Right ventricle myocardium inferior (tissue), 1 donor: ENCODE measurements at places on chromosomes 4 and X. TPM values are rescaled to one million over a fixed set of nuclear protein-coding genes. Genes with fewer than 3 reads are reported as not detected.
A peak's percentile ranks its signal among the peaks of the same experiment; 100 is the strongest.

RIBC1 gene
- total RNA-seq = 0.62 TPM

ARHGEF38 gene
- not detected for total RNA-seq

GAB3 gene
- total RNA-seq = 12.1 TPM

MMRN1 gene
- total RNA-seq = 3.7 TPM

CASK gene
- total RNA-seq = 16.6 TPM

FRG2 gene
- not detected for total RNA-seq

GAGE12E gene
- total RNA-seq = not detected

NPY1R gene
- total RNA-seq = 0.46 TPM

RBMX gene
- total RNA-seq = 73.5 TPM

- DNase-seq = no peak
Measured at GRCh38 chrX:6384371-6384770, 150.5 kb downstream of the VCX3A start.

DNA sequence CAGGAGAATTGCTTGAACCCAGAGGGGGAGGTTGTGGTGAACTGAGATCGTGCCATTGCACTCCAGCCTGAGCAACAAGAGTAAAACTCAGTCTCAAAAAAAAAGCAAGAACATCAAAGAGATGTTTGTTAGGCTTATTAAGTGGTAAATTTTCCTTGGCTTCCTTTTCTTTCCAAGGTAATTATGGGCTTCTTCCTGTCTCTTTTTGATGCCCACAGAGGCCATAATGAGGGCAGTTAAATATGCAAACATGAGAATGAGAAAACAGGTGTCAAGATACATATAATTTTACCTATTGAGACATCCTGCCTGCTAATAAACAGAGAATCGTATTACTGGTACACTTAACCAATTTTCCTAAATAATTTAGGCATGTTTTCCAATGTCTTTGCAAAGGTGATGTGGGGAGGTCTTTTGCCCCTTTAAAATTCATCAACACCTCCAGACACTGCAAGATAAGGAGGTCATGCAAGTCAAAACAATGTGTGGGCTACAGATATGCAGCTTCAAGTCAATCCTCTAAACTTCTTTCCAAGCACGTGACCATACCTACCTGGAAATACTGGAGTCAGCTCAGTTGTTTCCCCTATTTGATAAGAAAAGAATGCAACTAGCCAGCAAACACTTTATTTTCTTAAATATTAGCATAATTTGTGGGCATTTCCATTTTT is 2.7 kb downstream of the SLC39A8 start:
- no peak for DNase-seq

GRCh38 chr4:121697564-121697963 is 784 bp upstream of the ANXA5 start:
- DNase-seq = no peak

DNA sequence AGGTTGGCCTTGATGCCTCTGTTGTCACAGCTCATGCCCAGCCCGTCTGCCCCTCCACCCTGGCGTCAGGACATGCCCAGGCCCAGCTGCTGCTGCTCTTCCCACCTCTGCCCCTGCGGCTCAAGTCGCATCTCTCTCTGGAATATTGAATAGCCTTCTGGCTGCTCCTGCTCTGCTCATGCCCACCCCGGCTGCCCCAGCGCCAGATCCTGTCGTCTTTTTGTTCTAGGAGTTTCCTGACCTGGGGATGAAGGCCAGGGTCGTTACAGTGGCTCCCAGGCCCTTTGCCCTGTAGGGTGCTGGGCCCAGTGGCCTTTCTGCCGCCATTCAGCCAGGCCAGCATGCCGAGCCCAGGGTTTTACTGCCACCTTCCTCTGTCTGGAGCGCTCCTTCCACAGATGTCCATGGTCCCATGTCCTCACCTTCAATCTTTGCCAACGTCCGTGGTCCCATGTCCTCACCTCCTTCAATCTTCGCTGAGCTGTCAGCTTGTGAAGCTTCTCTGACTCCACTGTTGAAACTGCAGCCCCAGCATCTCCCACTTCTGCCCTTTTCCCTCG is 9.7 kb downstream of the MAEA start:
- peak; percentile 16 for DNase-seq

DNA sequence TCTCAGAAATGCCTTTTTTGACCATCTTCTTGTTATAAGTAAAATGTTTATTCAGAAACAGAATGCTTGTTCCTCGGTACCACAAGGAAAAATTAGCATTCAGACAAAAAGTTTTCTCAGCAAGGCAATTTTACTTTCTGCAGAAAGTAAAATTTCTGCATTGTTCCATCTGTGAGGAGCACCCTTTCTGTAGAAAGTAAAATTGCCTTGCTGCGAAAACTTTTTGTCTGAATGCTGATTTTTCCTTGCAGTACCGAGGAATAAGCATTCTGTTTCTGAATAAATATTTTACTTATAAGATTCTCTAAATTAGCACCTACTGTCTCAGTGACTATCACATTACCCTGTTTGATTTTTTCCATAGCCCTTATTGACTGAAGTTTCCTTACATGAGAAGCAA is 24.8 kb downstream of the ITGB1BP2 start:
- no peak for DNase-seq

GRCh38 chr4:55979562-55979961 is 30.8 kb downstream of the CEP135 start:
- DNase-seq = no peak

DNA sequence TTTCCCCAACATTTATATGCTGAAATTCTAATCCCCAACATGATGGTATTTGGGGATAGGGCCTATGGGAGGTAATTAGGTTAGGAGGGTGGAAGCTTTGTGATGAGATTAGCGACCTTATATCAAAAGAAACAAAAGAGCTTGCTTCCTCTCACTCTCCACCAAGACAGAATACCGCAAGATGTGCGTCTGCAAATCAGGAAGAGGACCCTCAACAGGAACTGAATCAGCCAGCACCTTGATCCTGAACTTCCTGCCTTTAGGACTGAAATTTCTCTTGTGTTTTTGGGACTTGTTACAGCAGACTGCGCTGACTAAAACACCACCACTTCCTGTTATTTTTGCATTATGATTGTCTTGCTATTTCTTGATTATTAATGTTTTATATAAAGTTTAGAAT is 1889.4 kb downstream of the C4orf33 start:
- DNase-seq = no peak

DNA sequence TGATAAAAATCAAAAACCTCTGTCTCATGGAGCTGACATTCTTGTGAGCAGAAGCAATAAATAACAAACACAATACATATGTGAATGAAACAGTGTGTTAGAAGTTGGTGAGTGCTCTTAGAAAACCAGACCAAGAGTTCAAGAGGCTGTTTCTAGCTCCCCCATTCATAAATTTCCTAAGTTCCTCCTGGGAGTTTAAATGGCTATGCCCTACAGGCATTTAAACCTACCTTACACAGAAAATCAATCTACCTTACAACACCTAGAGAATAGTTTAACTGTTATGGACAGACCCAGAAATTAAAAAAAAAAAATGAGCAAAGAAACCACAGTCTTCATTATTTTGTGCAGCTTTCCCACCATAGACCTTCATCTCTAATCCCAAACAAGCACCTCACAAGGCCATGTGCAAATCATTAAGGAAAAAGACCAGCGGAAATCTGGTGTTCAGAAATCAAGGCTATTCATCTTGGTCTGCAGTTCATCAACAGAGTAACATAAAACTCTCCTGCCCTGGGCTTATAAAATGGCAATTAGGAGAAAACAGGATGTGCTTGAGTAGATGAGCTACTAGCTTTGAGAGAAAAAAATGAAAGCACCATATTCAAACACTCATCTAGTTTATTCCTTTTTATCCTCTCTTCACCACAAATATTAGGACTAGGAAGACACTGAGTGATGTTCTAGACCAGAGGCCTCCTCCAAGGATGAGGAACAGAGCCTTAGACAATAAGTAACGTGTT is 147.2 kb downstream of the SHROOM3 start:
- no peak for DNase-seq

DNA sequence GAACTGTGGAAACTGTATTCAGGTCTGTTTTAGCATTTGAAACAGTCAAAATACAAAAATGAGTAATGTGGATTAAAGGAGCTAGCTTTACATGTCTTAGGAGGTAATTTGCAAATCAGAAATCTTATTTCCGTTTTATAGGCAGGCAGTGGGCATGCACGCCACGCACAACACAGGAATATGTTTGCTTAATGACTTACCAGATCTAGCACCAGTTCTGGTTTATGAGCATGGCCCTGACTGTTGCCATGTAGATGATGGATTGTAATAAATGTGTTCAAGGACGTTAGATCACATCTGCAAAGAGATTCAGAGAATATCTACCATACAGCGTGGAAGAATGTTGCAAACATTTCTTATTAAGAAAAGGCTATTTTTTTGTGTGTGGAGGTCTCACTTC is 344.5 kb upstream of the NR3C2 start:
- DNase-seq = no peak

DNA sequence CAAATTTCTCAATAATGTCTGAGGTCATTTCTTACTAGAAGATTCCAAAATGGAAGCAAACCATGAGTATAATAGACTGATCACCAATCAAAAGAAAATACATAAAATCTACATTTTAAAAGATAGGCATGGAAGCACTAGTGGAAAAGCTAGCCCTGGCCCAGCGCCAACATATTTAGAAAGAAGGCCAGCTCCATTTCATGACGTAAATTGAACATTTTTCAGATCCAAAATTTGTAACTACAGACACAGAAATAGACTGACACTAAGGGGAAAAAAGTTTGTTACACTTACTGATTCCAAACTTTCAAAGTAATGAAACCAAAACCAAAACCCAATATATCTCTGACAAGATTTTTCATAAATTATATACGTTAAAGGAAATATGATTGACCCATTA is 117.7 kb downstream of the ADAMTS3 start:
- DNase-seq = peak; percentile 71

DNA sequence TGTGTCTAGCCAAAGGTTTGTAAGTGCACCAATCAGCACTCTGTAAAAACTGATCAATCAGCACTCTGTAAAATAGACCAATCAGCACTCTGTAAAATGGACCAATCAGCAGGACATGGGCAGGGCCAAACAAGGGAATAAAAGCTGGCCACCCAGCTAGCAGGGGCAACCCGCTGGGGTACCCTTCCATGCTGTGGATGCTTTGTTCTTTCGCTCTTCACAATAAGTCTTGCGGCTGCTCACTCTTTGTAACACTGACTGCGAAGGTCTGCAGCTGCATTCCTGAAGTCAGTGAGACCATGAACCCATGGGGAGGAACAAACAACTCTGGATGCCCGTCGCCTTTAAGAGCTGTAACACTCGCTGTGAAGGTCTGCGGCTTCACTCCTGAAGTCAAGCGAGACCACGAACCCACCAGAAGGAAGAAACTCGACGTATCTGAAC is 14.3 kb downstream of the HNRNPDL start:
- no peak for DNase-seq

DNA sequence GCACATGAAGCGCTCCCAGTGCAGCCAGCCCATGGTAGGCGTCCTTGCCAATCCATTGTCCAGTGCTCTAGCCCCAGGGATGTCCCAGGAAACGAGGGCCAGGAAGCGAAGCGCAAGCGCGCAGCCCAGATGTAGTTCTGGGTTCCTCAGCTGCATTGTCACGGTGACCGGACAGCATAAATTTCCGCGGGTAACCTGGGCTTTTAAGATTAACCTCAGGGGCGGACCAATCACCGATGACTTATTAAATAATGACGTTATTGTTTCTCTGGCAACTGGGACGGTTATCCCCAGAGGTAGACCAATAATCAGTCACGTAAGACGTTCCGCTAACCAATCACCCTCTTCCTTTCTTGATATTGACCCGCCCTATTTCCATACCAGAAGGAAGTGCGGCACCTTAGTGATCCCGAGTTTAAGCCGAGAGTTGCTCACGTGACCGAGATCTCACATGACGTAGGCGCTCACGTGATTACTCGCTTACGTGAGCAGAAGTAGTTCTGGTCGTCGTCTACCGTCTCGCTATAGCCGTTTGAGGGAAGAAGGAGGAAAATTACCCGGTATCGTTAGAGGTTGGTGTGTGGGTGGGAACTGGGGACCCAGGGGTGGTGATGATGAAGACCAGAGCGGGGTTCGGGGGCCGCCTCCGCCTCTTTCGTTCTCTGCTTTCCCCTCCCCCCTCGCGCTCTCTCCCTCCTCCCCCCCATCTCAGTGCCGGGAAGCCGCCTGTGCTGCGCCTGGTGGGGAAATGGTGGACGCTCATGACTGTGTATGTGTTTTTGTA is at the start of the genes GLA and HNRNPH2:
Gene GLA, minus strand, starts transcription at position 178 of the 784 bp plus-strand sequence. Its CDS starts 22 bp downstream, at position 156.
Gene HNRNPH2, plus strand, starts transcription at position 475 of the 784 bp plus-strand sequence. CDS start 3,767 bp downstream, outside the sequence.
- DNase-seq = peak; percentile 92

GRCh38 chr4:103996637-103997036 is 276.9 kb upstream of the TACR3 start:
- DNase-seq = no peak

- DNase-seq = no peak
Measured at GRCh38 chr4:76420188-76420761, 666 bp downstream of the CCDC158 start.

GRCh38 chr4:5899881-5900280 is 7.0 kb upstream of the CRMP1 start:
- DNase-seq = no peak

- DNase-seq = no peak
Measured at GRCh38 chr4:107279733-107280132, 243.6 kb upstream of the DKK2 start.

GRCh38 chr4:20337261-20337664 is 85.6 kb downstream of the SLIT2 start:
- no peak for DNase-seq

- no peak for DNase-seq
Measured at GRCh38 chr4:76902233-76902890, 4.4 kb upstream of the SOWAHB start.

- no peak for DNase-seq
Measured at GRCh38 chr4:25549413-25549812, 106.2 kb upstream of the SLC34A2 start.

GRCh38 chr4:147101678-147102077 is 156.0 kb upstream of the TTC29 start:
- DNase-seq = no peak

DNA sequence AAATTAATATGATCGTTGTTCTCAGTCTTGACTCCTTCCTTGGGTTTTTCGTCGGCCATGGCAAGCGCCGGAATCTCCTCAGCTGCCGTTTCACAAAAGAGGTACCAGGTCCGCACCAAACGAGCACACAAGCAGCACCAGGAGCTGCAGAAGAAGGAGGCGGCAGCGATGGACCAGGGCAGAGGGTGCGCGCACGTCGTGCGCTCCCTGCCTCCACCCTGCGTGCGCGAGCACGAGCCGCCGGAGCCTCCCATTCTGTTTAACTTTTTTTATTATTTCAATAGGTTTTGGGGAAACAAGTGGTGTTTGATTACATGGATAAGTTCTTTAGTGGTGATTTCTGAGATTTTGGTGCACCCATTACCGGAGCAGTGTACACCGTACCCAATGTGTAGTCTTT is 158.2 kb downstream of the PLS3 start:
- DNase-seq = no peak

GRCh38 chrX:108516184-108516583 is 76.5 kb downstream of the COL4A5 start:
- DNase-seq = no peak

DNA sequence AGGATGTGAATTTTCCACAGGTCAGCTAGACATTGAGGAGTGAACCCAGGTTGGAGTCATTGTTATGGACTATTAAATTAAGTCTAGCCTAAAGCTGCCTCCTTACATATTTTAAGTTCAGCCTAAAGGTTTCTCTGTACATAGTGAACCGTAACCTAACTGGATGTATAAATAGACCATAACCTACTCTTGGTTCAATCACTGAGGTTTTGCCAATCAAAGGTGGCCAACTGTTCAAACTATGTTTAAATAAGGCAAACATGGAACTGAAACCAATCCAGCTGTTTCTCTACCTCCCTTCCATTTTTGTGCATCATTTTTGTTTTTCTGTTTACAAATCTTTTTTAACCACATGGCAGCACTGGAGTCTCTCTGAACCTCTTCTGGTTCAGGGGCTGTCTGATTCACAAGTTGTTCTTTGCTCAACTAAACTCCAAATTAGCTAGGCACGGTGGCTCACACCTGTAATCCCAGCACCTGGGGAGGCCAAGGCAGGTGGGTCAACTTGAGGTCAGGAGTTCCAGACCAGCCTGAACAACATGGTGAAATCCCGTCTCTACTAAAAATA is 43.9 kb upstream of the SFRP2 start:
- no peak for DNase-seq
